ENCODE measurements at places on chromosomes 1 and 21.
A peak's percentile ranks its signal among the peaks of the same experiment; 100 is the strongest.

DNA sequence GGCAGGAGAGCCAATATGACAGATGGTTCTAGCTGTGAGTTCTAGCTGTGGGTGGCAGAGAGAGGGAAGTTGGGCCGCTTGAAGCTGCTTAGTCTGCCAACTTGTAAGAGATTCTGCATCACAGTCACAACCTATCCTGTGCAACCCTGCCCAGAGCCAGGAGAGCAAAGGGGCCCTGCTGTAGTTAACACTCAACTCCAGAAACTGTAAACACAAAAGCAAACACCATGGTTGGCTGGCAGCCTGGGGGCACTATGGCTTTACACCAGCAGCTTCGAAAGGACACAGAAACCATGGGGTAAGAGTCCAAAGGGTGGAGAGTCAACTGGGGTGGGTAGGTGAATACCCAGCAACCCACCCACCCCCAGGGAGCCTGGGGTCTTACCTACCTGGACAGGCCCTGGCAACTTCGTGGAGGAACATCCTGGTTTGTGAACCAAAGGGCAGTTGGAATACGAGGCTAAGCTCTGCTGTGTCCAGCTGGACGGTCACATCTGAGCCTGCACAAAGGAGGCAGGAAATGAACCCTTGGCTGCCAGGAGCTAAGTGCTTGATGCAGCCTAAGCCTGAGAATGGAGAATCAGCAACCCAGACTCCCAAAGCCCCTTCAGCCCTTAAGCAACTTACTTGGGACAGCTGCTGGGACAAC is 6.4 kb downstream of the INPP5B start:
- no peak for DNase-seq

DNA sequence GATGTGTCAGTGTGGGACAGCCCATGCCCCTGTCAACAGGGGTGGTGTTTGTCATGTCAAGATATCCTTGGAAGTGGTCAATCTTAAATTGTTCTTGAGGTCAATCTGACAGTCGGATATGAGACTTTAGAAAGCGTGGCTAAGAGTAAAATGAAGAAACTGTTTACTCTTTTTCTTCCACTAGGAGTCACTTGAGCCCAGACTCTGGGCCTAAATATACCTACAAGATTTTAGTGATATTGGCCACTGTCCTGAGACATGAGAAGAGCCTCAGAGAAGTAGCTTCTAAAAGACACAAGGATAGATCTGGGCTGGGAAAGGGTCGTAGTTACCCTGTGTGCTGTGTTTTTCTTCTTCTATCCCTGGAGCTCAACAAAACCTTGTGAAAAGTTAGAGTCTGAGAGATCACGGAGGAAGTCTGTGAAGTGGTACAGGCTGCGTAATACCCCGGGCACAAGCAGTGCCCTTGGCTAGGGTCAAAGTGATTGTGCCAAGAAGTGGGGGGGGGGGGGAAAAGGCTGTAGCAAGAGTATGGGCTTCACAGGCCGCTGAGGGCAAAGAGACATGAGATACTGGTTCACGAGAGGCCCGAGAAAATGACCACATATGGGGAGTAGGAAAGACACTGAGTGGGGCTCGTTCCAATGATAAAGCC is 355.2 kb upstream of the GREM2 start:
- no peak for DNase-seq

GRCh38 chr1:93502571-93502970 is 54.7 kb downstream of the FNBP1L start:
- DNase-seq: no peak

GRCh38 chr1:153238527-153238926 is 21.0 kb upstream of the LORICRIN start:
- DNase-seq: no peak

DNA sequence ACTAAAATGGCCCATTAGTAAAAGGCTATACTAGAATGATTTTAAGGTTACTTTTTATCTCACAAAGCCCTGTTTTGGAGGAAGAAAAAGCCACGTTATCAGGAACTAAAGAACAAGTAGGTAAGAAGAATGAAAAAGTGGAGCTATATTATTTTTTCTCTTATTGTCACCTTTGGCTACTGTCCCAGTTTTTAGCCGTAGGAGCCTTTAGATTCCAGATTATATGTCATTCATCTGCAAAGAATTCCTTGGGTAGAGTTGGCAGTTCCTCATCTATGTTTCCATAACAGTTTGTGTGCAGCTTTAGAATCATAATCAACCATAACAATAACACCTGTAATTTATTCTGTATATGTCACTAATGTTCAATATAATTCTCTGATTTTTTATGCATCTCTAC is 83.8 kb downstream of the TPR start:
- DNase-seq: no peak

GRCh38 chr21:38806153-38806941 is 618 bp downstream of the ETS2 start:
- DNase-seq: peak; percentile 74

DNA sequence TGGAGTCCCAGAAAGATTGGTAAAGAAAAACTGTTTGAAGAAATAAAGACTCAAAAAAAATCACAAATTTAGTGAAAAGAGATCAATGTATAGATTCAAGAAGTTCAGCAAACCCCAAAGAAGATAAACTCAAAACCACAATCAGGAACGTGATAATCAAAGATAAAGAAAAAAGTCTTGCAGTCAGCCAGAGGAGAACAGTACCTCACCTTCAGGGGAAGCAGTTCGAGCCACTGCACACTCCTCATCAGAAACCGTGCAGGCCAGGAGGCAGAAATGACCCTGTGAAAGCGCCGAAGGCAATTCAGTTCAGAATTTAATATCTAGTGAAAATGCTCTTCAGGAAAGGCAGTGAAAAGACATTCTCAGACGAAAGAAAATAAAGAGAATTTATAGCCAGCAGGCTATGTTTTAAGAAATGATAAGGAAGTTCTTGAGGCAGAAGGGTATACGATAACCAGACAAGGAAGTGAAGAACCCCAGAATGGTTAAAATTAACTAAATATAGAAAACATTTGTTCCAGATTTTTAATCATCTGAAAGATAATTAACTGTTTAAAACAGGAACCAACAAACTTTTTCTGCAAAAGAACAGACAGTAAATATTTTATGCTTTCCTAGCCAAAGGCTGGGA is 13.5 kb upstream of the SUMO3 start:
- peak; percentile 3 for DNase-seq

DNA sequence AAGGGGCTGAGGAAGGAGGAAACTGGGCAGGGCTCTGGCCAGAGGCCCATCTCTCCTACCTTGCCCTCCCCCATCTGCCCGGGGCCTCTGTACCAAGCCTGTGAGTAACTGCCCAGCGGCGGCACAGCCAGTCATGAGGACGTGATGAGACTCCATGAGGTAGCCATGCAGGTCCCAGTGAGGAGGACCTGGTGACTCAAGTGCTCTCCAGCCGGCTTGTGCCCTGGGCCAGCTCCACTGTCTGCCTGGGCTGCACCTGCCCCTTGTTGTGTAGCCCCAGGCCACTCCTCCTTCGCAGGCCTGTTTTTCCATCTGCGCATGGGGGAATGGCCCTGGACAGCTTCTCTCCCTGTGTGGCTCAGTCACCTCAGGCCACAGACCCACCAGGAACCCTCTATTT is 42.0 kb upstream of the PADI1 start:
- DNase-seq: no peak

DNA sequence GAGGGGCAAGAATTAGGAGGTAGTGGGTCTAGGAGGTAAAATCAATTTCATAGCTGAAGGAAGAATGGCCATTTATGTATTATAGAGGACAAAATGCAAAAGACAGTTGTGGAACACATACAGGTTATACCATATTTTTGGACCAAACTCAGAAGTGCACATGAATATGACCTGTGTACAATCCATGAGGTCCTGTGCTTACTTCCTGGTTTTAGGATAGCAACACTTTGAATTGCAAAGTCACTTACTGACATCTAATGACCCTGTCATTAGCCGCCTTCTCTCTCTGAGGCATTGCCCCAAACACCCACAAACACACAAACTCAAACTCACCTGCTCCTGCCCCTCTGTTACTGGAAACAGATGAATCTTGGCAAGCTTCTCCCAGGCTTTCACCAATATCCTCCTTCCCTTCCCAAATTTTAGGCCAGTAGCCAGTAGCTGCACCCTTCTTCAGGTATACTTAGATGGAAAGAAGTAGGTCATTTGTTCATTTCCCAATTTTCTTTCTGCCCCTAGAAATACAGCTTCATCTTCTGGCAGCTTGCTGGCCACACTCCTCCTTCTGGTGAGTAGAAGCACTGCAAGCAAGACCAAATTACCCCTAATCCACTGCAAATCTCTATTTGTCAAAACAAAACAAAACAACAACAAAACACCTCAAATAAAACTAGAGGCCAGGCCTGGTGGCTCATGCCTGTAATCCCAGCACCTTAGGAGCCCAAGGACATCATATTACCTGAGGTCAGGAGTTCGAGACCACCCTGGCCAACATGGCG is 13.7 kb upstream of the RPL5 start:
- no peak for DNase-seq

GRCh38 chr1:25615172-25615541 is 1.4 kb upstream of the MAN1C1 start:
- DNase-seq: no peak

GRCh38 chr1:168509210-168509609 is 34.6 kb downstream of the XCL2 start:
- no peak for DNase-seq

DNA sequence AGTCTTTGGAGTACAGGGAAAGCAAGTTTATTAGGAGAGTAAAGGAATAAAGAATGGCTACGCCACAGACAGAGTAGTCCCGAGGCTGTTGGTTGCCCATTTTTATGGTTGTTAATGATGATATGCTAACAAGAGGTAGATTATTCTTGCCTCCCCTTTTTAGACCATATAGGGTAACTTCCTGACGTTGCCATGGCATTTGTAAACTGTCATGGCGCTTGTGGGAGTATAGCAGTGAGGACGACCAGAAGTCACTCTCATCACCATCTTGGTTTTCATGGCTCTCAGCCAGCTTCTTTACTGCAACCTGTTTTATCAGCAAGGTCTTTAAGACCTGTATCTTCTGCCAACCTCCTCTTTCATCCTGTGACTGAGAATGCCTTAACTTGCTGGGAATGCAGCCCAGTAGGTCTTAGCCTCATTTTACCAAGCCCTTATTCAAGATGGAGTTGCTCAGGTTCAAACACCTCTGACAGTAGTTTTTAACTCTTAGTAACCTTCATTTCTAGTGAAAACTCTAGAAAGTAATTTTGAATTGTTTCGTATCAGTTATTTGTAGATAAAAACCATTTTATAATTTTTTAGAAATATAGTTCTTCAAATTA is 26.2 kb downstream of the TCP10L start:
- DNase-seq: no peak

GRCh38 chr1:243723050-243723449 is 127.0 kb downstream of the AKT3 start:
- DNase-seq: no peak

- peak; percentile 71 for DNase-seq
Observed at GRCh38 chr1:156082309-156083091, at the start of gene MEX3A. TSS of gene MEX3A (minus strand) at chr1:156082465. CDS start at chr1:156081998, 467 bp downstream.

DNA sequence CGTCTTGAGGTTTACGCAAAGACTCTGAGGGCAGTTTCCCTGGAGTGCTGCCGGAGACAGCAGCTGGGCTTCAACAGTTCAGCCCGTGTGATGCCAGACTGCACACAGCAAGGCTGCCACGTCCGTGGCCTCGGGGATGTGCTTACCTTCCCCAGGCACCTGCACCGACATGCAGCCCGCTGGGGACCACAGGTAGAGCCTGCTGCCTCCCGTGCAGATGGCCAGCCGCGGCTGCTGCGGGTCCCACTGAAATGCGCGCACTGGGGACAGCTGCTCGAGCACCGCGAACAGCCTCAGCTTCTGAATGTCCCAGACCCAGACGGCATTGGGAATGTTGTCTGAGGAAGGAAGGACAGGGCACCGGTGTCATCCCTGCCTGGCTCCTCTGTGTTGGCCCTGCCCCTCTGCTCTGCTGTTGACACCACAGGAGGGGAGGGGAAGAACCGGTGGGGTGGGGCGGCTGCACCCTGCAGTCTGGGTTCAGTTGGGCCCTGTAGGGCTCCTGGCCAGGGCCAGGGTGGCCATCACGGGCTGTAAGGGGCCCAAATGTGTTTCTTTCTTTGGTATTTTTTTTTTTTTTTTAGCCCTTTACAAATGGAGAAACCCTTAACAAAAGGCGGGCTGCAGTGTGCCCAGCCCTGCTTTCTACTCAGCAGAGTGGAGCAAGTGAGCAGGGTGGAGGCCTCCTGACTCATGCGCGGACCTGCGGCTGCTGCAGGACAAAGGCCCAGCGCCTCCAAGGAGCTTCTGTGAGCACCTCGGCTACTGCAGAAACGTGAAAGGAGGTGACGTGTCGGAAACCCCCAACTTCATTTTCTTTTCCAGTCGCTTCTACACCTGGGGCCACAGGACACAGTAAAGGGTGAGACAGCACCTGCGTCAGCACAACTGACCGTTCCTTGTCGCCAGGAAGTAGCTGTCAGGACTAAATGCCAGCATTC is 6.8 kb downstream of the TPRG1L start:
- no peak for DNase-seq

DNA sequence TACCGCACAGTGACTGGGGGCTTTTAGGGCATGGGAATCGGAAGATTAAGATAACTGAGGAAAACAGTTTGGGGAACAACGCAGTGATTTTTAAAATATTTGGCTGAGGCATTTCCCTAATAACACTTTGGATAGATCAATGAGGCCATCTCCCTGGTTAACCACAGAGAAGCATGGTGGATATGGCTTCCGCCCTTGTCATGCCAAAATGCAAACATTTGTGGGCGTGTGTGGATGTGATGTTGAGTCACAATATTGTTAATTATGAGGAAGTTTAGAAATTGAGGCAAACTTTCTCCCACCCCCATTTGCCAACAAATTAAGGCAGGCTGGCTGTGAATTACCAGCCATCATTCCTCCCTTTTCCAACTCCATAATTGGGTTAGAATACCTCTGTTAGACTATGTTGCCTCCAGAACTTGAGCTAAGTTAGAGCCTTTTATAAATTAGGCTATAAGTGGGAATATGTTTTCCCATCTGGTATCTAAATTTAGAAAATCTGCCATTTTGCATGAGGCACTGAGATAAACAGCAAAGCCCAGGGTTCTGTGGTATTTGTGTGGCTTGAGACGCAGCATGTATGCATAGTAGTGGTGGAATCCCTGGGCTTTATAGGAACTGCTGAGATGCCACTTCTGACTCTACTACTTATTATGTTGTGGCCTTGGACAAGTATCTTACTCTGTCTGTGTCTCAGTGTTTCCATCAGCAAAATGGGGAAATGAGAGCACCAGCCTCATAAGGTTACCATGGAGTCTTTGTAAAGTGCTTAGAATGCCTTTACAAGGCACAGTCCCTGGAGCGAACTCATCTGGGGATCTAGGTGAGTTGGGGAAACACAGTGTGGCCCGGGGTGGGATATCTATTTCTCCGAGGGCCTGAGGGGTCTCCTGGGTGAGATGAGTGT is 154.6 kb downstream of the C1orf94 start:
- DNase-seq: no peak

GRCh38 chr1:51463561-51463960 is 55.5 kb downstream of the EPS15 start:
- DNase-seq: no peak

DNA sequence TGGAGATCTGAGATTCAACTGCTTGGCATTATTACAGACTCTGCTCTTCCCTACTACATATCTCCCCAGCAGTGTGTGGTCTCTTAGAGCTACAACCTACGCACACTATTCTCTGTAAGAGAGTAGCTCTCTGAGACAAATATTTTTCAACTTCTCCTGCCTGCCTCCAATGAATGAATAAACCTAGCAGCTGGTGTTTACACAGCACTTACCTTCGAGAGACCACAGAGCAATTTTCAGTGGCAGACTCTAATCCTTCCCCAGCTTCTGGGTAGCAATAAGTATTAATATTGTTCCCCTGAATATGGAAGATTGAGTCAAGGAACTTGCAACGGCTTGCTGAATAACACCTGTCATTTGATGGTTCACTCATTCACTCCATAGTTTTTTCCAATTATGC is 350.9 kb upstream of the SPAG17 start:
- DNase-seq: no peak
